Stimulated activated CD8-positive, alpha-beta memory T cell treated with anti-CD3 and anti-CD28 coated beads, Interleukin-2, amount 100 ng/mL, for 1 hour (primary cell): ENCODE measurements at places on chromosomes 3 and 15.

DNA sequence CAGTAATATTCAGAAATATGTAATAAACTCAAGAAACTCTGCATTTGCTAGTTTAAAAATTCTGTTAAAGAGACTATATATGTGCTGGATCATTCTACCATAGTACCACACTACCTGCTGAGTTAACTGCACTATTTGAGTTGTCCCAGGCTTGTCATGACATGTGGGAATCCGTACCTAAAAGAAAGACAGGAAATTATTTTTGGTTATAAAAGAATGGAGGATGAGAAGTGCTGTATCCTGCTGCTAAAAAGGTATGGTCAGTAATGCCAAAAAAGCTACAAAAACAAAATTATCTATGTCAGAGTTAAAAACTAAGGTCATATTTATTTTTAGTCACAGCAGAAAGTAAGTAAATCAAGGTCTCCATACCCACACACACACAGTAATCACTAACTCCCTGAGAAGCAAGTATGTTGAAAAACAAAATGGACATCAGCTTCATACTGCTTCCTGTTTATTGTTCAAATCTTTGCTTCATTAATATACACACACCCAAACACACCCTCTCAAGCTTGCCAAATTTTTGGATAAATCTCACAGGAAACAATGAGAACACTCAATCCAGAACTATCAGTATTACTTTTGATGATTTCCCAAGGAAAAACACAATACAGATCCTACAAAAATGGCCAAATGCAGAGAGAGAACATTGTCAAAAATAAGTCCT lies 33.7 kb downstream of the DENND6A start:
- DNase-seq = no peak

DNA sequence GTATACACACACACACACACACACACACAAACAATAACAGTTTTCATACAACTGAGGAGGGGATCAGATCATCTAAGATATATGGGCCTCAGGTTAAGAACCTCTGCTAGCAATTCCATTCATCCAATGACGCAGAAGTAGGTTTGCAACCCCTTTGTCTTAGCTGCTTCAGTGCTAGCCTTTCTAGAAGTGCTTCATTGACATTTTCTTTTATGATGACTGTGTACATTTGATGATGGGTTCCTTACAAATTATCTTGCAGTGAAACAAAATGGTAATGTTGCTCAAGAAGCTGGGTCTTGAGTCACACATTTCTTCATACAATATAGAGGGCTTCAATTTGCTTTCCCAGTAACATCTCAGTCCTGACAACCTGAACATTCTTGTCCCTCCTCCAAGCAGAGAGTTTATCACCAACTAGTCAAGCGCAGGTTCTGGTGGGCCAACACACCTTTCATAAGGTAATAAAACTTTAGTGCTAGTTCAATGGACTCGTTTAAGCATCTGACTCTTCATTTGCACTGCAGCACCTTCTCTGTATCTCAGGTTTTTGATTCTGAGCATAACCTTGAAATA lies 269.5 kb downstream of the CNTN3 start:
- no peak for DNase-seq

DNA sequence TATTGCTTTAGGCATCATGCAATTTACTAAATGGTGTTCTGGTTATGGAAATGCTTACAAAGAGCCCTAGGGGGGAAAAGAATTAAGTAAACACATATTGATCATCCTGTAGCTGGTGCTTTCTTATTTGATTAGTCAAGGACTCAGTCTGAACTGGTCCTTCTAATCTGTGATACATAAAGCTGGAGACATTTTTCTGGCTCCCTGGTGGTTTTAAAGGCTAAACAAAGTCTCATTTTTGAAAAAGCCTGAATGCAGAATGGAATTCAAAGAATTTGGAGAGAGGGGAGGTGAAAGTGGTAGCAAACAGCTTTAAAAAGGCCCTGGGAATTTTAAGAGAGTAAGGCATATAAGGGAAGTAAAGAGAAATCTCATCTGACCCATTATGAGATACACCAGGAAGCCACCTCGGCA lies 149.7 kb downstream of the RBMS3 start:
- DNase-seq = no peak

DNA sequence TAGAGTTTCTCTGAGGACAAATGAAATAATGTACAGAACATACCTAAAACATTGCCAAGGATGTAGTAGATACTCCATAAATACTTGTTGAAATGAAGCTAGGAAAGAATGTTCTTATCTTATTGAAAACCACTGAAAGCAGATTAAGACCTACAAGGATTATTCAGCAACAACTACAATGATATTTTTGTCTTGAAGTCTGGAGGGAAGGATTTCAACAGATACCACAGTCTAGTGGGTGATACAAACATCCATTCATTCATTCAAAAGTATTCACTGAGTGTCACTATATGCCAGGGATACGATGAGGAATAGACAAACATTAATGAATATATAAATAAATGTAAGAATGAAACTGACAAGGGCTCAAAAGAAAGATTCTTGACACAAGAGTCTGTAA lies 74.7 kb upstream of the THBS1 start:
- no peak for DNase-seq

DNA sequence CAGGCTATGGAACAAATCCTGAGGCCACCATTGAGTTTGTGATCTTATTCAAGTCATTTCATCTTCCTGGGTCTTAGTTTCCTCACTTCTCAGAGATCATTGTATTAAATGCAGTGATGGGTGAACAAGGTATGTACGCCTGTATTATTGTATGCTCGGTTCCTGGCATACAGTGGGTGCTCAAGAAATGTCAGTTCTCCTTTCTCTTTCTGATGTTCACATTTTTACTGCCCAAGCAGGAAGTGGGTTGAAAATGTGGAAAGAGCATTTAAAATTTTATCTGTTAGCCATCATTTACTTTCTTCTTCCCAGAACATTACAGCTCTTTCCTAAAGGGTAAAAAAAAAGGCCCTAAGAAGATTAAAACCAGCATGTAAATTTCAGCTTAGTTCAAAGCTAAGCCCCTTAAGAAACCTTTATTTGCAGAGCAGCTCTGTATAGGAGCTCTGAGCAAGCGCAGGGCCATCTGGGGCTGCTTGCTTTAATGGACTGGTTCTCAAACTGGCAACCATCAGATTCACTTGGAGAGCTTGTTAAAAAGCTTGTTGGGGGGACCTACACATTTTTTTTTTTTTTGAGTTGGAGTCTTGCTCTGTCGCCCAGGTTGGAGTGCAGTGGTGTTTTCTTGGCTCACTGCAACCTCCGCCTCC lies 179.4 kb downstream of the CHST2 start:
- no peak for DNase-seq

GRCh38 chr3:64067506-64068346 lies 44.4 kb upstream of the PSMD6 start:
- DNase-seq = no peak

DNA sequence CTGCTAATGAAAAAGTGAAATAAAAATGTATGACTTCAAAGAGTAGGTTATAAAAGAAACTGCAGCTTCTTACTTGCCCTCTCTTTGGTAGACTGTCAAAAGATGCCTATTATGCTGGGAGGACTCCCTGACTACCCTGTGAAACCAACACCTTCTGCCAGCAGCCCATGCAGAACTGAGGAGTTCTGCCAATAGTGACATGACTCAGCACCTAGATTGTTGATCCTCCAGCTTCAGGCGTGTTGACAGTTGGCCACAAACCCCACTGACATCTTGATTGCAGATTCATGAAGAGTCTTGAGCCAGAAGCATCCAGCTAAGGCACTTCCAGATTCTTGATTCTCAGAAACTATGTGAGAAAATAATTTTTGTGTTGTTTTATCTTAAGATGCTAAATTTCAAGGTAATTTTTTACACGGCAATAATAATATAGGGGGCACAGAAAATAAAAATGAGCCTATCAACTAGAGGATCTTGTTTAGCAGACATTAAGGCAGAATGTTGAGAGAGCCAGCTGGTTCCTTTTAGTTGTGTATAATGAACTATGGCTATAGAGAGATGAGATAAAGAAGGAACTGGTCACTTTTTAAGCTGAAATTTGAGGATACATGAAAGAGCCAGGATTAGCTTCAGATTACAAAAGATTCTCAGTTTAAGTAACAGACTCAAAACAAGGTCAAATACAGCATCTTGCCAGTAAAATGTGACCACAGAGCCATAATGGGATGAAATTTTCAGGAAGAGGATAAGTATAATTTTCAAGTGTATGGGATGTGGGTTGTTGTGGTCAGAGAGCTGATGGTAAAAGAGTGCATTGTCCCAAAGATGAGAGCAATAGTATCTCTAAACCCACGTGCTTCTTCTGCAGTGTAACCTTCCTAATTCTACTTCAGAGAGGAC lies 588.7 kb upstream of the CBLB start:
- DNase-seq = no peak

DNA sequence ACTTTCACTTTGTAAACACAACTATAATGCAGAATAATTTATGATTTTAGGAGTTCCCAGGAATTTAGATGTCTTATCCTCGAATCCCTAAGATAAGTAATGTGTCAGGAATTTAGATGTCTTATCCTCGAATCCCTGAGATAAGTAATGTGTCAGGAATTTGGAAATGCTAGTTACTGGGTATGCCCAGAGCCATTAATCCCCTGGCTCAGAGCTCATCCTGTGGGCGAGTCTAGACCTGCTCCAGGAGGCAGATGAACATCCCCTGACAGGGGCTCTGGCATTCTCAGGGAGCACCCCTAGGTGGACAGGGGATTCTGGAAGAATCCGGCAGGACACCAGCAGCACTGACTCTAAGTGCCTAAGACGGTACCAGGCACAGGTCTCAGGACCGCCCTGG lies 163.3 kb downstream of the ARRDC4 start:
- DNase-seq = no peak

- DNase-seq = no peak
Measured at GRCh38 chr3:104510131-104510849, 856.4 kb upstream of the ALCAM start.

DNA sequence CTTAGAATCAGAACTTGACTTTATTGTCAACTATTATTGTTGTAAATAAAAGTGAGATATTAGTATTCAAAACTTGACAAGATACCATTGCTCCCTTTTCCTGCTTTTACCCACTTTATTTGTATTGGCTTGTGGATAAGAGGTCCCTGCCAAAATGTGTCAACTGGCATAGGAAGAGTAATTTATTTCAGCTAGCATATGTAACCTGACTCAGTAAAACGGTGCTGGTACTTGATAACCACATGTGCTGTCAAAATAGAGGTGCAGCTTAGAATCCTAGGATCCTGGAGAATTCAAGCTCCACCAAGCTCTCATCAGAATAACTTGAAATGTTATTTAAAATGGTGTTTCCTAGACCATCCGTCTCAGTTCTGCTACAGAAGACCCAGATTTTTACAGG lies 90.2 kb upstream of the TGFBR2 start:
- DNase-seq = no peak

- DNase-seq = no peak
Measured at GRCh38 chr3:197682713-197683112, 54.0 kb downstream of the RUBCN start.

- DNase-seq = no peak
Measured at GRCh38 chr3:156834962-156835535, 8.9 kb downstream of the LEKR1 start.
